Amniotic epithelial cell (primary cell): ENCODE measurements at places on chromosomes 2 and 18.
A peak's percentile ranks its signal among the peaks of the same experiment; 100 is the strongest.

DNA sequence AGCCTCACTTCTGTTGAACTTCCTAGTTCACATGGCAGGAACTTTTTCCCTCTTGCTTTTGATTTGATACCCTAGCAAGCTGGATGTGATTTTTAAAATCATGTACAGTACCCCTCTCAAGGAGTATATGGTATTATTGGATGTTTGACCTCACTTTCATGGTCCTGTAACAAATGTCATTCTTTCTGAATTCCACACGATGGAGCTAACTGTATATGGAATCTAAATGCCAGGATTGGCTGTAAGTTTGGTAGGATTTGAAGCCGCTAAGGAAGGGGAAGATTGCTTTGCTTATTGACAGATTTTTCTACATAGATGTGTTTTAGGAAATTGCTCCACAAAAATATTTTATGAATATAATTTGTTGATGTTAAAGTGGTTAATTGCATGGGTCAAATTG lies 18.3 kb downstream of the MAIP1 start:
- peak; percentile 62 for DNase-seq

- no peak for DNase-seq
Measured at GRCh38 chr18:55228707-55229106, 269.4 kb upstream of the CCDC68 start.

GRCh38 chr18:55179425-55179824 lies 220.2 kb upstream of the CCDC68 start:
- DNase-seq: no peak

DNA sequence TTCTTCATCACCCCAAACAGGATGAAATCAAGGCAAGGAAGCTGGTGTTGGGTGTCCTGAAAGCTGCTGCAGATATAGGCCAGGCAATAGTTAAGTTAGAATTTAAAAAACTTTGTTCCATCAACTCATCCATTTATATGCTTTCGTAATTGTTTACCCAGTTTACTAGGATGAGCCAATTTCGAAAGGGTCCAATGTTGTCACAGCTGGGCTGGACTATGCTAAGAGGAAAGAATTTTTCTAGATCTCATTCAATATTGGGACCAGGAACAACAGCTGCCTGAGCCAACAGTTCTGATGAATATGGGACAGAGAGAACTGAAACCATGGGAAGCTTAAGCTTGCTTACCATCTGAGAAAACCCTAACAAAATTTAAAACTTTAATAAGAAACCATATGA lies 21.6 kb upstream of the SP3 start:
- DNase-seq: no peak

GRCh38 chr2:109138449-109138848 lies 9.4 kb downstream of the SH3RF3 start:
- no peak for DNase-seq

DNA sequence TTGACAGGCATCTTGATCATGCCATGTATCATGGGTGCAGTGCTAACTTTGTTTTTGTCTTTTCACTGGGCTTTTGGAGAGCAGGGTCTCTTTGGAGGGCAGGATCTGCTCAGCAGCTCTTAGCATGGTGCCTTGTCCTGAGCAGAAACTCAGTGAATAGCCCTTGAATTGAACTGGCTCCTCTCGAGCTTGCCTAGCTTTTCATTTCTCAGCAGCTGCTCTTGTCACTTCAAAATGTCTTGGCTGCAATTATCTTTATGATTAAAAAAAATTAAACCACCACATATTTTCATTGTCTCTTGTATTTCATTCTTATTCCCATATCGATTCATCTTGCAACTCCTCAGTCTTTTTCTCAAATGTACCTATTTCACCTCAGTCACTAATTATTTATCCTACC lies 50.5 kb downstream of the CCDC85A start:
- no peak for DNase-seq

GRCh38 chr2:72527424-72527823 lies 298.4 kb downstream of the EXOC6B start:
- DNase-seq: no peak

DNA sequence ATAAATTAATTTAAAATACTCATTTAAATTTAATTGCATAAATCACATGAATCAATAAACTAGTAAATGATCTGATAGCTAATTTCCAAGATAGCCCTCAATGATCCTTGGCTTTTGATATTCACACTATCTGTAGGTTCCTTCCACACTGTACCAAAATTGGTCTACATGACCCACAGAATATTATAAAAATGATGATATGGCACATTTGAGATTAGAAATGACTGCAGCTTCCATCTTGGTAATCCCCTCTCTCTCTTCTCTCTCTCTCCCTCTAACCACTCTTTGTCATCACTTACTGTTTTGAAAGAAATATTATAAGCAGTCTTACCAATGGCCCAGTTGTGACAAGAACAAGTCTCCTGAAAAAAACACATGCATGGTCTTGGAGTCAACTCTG lies 394.8 kb downstream of the LRRTM4 start:
- no peak for DNase-seq

GRCh38 chr2:179298666-179299065 lies 34.0 kb upstream of the SESTD1 start:
- DNase-seq: no peak

DNA sequence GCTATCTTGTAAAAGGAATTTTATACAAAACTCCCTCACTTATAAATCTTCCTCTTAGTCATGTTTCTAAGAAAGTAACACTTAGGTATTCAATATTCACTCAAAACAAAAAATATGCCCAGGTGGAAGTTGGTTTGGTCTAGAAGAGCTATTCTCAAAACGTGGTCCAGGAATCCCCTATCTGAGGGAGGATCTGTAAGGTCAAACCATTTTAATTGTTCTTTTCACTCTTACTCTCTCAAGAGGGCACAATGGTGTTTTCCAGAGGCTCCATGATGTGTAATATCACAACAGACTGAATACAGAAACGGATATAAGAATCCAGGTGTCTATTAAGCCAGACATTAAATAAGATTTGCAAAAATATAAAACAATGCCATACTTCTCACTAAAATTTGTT lies 9.9 kb downstream of the MOB1A start:
- DNase-seq: no peak

GRCh38 chr2:237156031-237156856 lies 70.6 kb downstream of the COPS8 start:
- peak; percentile 82 for DNase-seq
